Activated CD4-positive, alpha-beta memory T cell treated with anti-CD3 and anti-CD28 coated beads for 36 hours (primary cell): ENCODE measurements at places on chromosomes 6 and 20.

GRCh38 chr6:144744720-144745119, 459.6 kb downstream of the UTRN start:
- DNase-seq: no peak

GRCh38 chr6:154767003-154767723, 33.9 kb downstream of the SCAF8 start:
- DNase-seq: no peak

- no peak for DNase-seq
These were observed 13.2 kb upstream of the SERINC1 start for GRCh38 chr6:122484760-122485159.

- DNase-seq: no peak
These were observed 9.9 kb upstream of the SPATS1 start for GRCh38 chr6:44332585-44332984.

DNA sequence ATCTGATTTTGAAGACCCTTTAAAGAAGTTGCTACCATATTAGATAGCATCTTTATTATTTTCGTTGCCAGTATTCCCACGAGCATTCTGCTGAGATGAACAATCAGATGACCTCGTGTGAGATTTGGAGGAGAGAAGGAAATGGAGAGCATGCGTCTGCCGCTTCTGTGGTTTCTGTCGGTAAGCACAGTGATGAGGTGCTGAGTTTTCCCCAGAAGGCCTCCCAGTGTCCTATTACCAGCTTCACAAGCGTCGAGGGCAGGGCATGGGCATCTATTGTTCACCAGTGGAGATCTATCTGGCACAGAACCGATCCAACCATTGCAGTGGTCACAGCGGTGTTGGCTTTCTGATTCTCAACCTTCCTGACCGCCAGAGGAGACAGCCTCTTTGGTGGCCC, 29.4 kb downstream of the TRAF3IP2 start:
- DNase-seq: no peak

GRCh38 chr6:46390153-46390876, 100.9 kb downstream of the RCAN2 start:
- no peak for DNase-seq

DNA sequence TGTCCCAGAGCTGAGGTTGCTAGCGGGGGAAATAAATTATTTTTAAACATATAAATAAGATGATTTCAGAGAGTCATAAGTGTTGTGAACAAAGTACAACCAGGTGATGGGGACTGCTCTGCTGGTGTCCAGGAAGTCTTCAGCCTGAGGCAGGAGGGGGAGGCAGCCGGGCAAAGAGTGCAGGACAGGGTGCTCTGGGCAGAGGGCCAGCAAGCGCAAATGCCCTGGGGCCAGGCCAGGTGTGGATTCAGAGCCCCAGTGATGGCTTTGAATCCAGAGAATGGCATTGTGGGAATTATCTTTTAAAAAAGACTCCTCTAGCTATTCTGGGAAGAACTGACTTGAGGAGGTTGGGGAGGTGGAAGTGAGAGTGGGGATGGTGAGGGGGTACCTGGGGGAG, 1.6 kb downstream of the CLPSL1 start:
- DNase-seq: no peak

GRCh38 chr6:142714951-142715785, 229.8 kb downstream of the HIVEP2 start:
- no peak for DNase-seq
